Left ventricle myocardium inferior (tissue), 1 donor: ENCODE measurements at places on chromosomes 1 and 21. TPM values are rescaled to one million over a fixed set of nuclear protein-coding genes. Genes with fewer than 3 reads are reported as not detected.

The NT5C1A gene
- total RNA-seq: 26.8 TPM

The AGMAT gene
- not detected for total RNA-seq

The CRNN gene
- not detected for total RNA-seq

The KRTAP19-6 gene
- total RNA-seq: not detected

The WNT3A gene
- total RNA-seq: not detected

The KDM5B gene
- total RNA-seq: 11.9 TPM

The ANKRD65 gene
- total RNA-seq: 1.7 TPM

The IVL gene
- total RNA-seq: not detected

The HORMAD1 gene
- total RNA-seq: not detected

The NES gene
- 164 TPM for total RNA-seq

GRCh38 chr1:79304131-79304530 is 297.6 kb upstream of the ADGRL4 start:
- peaks cover 4% of the 10 kb centered on the region for H3K4me1 ChIP-seq
- H3K27me3 ChIP-seq: no peaks in the 10 kb centered on the region
- H3K4me3 ChIP-seq: no peak overlapping the region
- no peak for DNase-seq

- peaks cover 84% of the 10 kb centered on the region for H3K36me3 ChIP-seq
- no peaks in the 10 kb centered on the region for H3K27me3 ChIP-seq
- no peak overlapping the region for H3K27ac ChIP-seq
- no peak overlapping the region for H3K4me3 ChIP-seq
- no peak for DNase-seq
- H3K4me1 ChIP-seq: no peaks in the 10 kb centered on the region
Measured at GRCh38 chr1:203733009-203733863, 31.7 kb upstream of the LAX1 start.

- H3K27ac ChIP-seq: no peak overlapping the region
- H3K27me3 ChIP-seq: no peaks in the 10 kb centered on the region
- H3K36me3 ChIP-seq: no peaks in the 10 kb centered on the region
- H3K4me1 ChIP-seq: no peaks in the 10 kb centered on the region
- H3K4me3 ChIP-seq: no peak overlapping the region
Measured at GRCh38 chr21:25836396-25836795, 101.6 kb downstream of the GABPA start.

DNA sequence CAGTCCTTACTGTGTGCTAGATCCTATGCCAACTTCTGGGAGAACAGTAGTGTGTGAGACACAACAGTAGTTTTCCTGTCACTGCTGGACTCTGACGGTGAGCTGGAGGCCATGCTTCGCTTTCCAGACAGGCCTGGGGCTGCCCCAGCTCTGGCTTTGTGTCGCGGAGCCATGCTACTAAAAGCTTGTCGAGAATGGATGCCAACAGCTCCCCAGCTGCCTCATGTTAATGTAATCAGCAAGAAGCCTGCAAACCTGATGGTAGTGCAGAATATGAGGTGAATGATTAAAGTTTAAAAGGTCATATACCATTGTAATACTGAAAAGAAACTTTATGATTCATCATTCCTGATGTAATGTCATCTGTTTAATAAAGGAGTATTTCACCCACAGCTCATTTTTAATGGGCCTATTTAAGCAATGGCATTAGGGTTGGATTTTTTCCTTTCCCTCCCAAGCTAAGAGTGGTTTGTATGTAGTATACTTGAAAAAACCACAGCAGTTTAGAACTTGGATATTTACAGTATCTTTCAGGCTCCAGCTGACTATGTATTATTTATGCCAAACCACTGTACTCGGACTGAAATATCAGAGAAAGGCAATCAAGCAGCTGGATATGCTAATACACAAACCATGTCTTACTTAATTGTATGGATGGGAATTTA is 343.0 kb downstream of the NUF2 start:
- no peak for DNase-seq
- no peaks in the 10 kb centered on the region for H3K36me3 ChIP-seq
- no peak overlapping the region for H3K4me3 ChIP-seq
- H3K27me3 ChIP-seq: no peaks in the 10 kb centered on the region
- H3K27ac ChIP-seq: no peak overlapping the region

DNA sequence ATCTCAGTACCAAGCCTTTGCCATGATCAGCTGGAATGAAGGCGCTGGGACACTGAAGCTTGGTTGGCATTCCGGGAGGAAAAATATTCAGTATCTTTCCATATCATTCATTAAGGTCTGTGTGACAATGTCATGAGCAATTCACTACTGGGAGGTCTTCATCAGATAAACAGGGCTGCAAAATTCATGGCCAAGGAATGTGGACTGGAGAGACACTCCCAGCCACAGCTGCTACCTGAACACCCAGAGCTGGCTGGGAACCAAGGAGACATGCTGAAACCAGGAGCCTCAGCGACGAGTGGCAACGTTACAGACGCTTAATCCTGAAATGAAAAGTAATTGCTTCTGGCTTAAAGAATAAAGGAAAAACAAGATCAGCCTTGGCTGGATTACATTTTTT is 30.6 kb upstream of the DDAH1 start:
- no peaks in the 10 kb centered on the region for H3K4me1 ChIP-seq
- no peak overlapping the region for H3K27ac ChIP-seq
- H3K4me3 ChIP-seq: no peak overlapping the region
- no peaks in the 10 kb centered on the region for H3K27me3 ChIP-seq

DNA sequence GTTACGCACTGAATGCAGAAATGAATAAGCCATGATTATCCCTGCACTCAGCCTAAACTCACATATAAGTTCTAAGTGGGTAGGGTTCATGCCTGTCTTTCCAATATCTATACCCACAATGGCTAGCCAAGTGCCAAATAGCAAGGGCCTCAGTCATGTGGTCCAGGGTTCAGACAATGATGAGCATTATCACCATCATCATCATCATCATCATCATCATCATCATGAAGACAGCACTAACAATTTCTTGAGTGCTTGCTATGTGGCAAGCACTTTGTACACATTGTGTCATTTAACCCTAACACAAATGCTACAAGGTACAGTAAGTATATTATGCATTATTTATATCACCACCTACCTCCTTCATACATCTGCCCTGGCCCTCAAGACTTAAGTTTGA is 500.0 kb downstream of the AGBL4 start:
- no peaks in the 10 kb centered on the region for H3K4me1 ChIP-seq
- H3K4me3 ChIP-seq: no peak overlapping the region
- DNase-seq: no peak
- no peaks in the 10 kb centered on the region for H3K36me3 ChIP-seq

GRCh38 chr1:167270349-167271092 is 49.8 kb downstream of the POU2F1 start:
- H3K36me3 ChIP-seq: no peaks in the 10 kb centered on the region
- H3K4me1 ChIP-seq: peaks cover 59% of the 10 kb centered on the region
- no peaks in the 10 kb centered on the region for H3K27me3 ChIP-seq
- no peak overlapping the region for H3K27ac ChIP-seq
- DNase-seq: no peak
- H3K4me3 ChIP-seq: no peak overlapping the region

GRCh38 chr1:217333939-217334338 is 297.0 kb downstream of the GPATCH2 start:
- no peak for DNase-seq
- H3K4me3 ChIP-seq: no peak overlapping the region
- H3K36me3 ChIP-seq: no peaks in the 10 kb centered on the region
- H3K4me1 ChIP-seq: peaks cover 13% of the 10 kb centered on the region
- H3K27ac ChIP-seq: no peak overlapping the region

DNA sequence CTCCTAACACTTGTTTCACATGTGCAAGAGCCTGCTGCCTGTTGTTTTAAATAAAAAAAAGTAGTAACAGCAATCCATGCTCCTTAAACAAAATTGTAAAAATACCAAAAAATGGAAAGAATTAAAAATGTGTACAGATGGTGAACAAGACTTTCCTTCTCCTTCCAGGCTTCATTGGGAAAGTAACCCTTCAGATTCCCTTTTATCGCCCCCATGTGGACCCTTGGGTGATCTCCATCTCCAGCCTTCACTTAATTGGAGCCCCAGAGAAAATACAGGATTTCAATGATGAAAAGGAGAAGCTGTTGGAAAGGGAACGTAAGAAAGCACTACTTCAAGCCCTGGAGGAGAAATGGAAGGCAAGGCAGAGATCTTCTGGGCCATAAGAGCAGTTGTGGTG is 14.2 kb downstream of the VPS13D start:
- peaks cover 8% of the 10 kb centered on the region for H3K4me1 ChIP-seq
- no peak overlapping the region for H3K27ac ChIP-seq

GRCh38 chr1:226491093-226491850 is 57.3 kb upstream of the STUM start:
- no peak overlapping the region for H3K4me3 ChIP-seq
- peaks cover 24% of the 10 kb centered on the region for H3K27me3 ChIP-seq
- H3K36me3 ChIP-seq: no peaks in the 10 kb centered on the region
- H3K27ac ChIP-seq: no peak overlapping the region
- no peak for DNase-seq

DNA sequence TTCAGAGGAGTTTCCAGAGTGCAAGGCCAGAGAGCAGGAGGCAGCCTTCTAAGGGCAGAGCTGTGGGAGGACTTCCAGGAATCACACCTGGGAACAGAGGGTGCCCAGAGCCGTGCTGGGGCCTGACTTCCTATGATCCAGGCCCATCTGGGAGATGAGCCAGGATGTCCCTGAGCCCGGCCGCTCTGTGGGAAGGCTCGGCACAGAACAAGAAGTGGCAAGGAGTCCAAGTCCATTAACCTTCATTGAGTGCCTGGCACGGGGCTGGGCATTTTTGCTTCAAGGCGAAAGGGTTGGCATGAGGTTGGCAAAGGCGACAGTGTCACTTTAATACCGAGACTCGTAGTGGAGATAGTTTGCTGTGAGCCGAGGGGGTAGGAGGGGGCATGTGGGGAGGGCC is 18.2 kb downstream of the TMEM201 start:
- DNase-seq: peak; percentile 50
- peak overlapping the region; percentile 32 for H3K27ac ChIP-seq
- H3K36me3 ChIP-seq: peaks cover 57% of the 10 kb centered on the region
- H3K27me3 ChIP-seq: no peaks in the 10 kb centered on the region
- H3K4me3 ChIP-seq: no peak overlapping the region

DNA sequence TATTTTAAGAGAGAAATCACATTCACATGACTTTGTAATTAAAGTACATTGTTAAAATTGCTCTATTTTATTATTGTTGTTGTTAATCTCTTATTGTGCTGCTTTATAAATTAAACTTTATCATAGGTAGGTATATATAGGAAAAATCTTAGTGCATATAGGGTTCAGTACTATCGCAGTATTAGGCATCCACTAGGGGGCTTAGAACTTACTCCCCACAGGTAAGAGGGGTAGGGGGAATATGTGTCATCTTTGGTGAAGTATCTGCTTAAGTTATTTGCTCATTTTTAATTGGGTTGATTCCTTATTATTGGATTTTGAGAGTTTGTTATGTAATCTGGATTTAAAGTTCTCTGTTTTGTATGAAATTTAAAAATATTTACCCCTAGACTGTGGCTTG is 385.2 kb downstream of the DUSP10 start:
- no peaks in the 10 kb centered on the region for H3K4me1 ChIP-seq
- H3K4me3 ChIP-seq: no peak overlapping the region
- no peak overlapping the region for H3K27ac ChIP-seq

GRCh38 chr1:63980740-63981407 is 207.1 kb downstream of the ROR1 start:
- H3K4me3 ChIP-seq: no peak overlapping the region
- no peaks in the 10 kb centered on the region for H3K27me3 ChIP-seq
- no peak for DNase-seq
- peaks cover 32% of the 10 kb centered on the region for H3K4me1 ChIP-seq

GRCh38 chr1:245751116-245751515 is 596.3 kb downstream of the KIF26B start:
- no peak for DNase-seq
- H3K36me3 ChIP-seq: peaks cover 26% of the 10 kb centered on the region
- no peak overlapping the region for H3K4me3 ChIP-seq
- H3K4me1 ChIP-seq: no peaks in the 10 kb centered on the region

- no peaks in the 10 kb centered on the region for H3K36me3 ChIP-seq
- DNase-seq: no peak
- no peaks in the 10 kb centered on the region for H3K4me1 ChIP-seq
- no peak overlapping the region for H3K27ac ChIP-seq
Measured at GRCh38 chr1:37274938-37275631, 199.3 kb upstream of the ZC3H12A start.

DNA sequence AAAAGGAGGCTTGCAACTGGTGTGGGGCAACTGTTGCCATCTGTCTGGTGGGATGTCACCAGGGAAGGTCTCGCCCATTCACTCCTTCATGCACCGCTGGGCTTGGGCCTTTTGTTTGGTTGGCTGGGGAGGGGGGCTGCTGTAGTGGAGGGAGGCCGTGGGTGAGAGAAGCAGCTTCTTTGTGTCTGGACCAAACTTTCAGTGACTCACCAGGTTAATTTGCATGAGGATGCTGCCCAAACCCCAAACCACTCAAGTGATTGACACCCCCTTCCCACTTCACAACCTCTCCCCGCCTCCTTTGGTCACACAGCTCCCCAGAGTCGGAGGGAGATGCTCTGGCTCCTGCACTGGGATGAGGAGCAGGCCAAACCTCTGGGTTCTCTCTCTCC is 19.7 kb downstream of the BTG2 start:
- no peaks in the 10 kb centered on the region for H3K36me3 ChIP-seq
- H3K27ac ChIP-seq: peak overlapping the region; percentile 95
- peaks cover 83% of the 10 kb centered on the region for H3K4me1 ChIP-seq
- no peak overlapping the region for H3K4me3 ChIP-seq
- H3K27me3 ChIP-seq: no peaks in the 10 kb centered on the region

DNA sequence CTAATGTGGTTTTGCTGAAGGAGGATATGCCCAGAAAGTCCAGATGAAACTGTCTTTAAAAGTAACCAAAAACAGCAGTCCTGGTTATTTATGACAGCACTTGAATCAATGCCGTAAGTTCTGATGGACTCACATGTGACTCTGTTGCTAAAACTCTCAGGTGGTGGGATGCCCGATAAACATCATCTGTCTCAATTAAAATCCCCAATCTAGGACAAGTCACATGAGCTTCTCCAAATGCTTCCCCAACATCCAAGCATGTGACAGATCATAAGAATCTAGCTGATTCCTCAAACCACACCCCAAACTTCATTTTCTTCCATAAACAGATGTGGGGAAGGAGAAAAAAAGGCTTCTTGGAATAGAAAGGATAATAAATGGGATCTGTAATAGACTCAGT is 786 bp upstream of the CTSK start:
- no peak for DNase-seq
- no peaks in the 10 kb centered on the region for H3K4me1 ChIP-seq
- H3K4me3 ChIP-seq: no peak overlapping the region

GRCh38 chr1:110069404-110070281 is 829 bp downstream of the ALX3 start:
- no peak overlapping the region for H3K27ac ChIP-seq
- peak overlapping the region; percentile 58 for H3K4me3 ChIP-seq
- H3K36me3 ChIP-seq: no peaks in the 10 kb centered on the region
- peaks cover 94% of the 10 kb centered on the region for H3K27me3 ChIP-seq
- DNase-seq: no peak
- peaks cover 28% of the 10 kb centered on the region for H3K4me1 ChIP-seq

GRCh38 chr21:32525282-32525681 is 60.0 kb downstream of the TCP10L start:
- H3K27me3 ChIP-seq: no peaks in the 10 kb centered on the region
- no peak overlapping the region for H3K4me3 ChIP-seq
- H3K27ac ChIP-seq: peak overlapping the region; percentile 91
- no peak for DNase-seq

- peak overlapping the region; percentile 84 for H3K27ac ChIP-seq
- peak overlapping the region; percentile 21 for H3K4me3 ChIP-seq
- H3K4me1 ChIP-seq: peaks cover 68% of the 10 kb centered on the region
- H3K27me3 ChIP-seq: no peaks in the 10 kb centered on the region
- peaks cover 12% of the 10 kb centered on the region for H3K36me3 ChIP-seq
Measured at GRCh38 chr1:45922813-45923212, 119.4 kb downstream of the MAST2 start.

- H3K4me3 ChIP-seq: no peak overlapping the region
- H3K4me1 ChIP-seq: peaks cover 9% of the 10 kb centered on the region
- H3K27me3 ChIP-seq: no peaks in the 10 kb centered on the region
- no peaks in the 10 kb centered on the region for H3K36me3 ChIP-seq
- H3K27ac ChIP-seq: no peak overlapping the region
Measured at GRCh38 chr1:25255706-25256577, 8.7 kb upstream of the RSRP1 start.
